Prostate gland (tissue), 2 donors: ENCODE measurements at places on chromosomes 6 and 20. TPM values are rescaled to one million over a fixed set of nuclear protein-coding genes. Genes with fewer than 3 reads are reported as not detected.

- DNase-seq = no peak
These were observed 331.3 kb downstream of the ZFAND3 start for GRCh38 chr6:38150681-38151296.

- DNase-seq = no peak
These were observed 11.7 kb upstream of the IGF2R start for GRCh38 chr6:159957071-159957673.

DNA sequence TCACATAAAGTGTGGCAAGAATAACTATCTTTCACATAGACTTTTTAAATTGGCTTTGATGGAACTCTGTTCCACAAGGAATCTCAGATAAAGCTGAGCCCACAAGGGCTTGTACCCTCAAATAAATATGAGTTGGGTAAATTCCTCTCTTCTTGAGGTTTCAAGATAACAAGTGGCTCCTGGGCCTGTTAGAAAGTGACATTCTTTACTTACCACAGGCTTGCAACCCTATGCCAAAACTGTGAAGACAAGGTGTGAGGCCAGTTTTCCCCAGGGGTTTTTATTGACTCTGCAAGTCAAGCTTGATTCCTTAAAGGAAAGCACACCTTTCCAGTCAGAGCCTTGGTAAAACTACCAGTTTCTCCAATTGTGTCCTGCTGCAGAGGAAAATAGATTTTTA lies 664.8 kb upstream of the GJE1 start:
- DNase-seq = no peak

The IRAK1BP1 gene
- 6.3 TPM for total RNA-seq

GRCh38 chr6:16756660-16757255 lies 4.5 kb downstream of the ATXN1 start:
- DNase-seq = no peak

DNA sequence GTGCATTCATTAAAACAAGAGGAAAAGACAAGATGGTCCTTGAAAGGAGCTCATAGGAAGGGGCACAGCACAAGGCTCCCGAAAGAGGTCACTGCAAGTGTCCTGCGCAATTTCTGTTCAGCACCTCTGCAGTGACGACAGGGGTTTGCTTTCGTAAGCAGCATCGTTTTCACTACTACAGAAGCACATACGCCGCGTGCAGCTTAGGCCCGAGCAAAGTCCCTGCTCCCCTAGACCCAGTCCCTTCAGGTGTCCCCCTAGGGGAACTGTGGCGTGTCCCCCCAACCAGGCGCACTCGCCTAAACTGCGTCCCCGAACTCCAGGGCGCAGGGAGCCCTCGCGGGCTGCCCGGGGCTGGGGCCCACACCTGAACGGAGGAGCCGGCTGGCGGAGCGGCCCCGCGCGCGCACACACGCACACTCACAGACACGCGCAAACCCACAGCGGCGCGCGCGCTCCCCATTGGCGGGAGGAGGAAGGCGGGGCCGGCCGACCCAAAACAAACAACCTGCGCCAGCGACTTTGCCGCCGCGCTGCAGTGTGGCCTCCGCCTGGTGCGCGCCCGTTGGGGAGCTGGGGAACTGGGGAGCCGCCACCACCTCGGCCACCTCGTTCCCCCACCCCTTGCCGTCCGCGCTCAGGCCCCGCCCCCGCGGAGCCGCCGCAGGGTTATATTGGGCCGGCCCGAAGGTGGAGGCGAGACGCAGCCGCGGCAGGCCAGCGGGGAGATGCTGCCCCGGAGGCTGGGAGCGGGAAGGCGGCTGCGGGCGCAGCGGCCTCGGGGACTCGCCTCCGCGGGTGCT lies at the start of gene FOXQ1:
Gene FOXQ1 (plus strand): TSS at position 699 of the 803 bp plus-strand sequence. CDS start 607 bp downstream, outside the sequence.
- peak; percentile 89 for DNase-seq

DNA sequence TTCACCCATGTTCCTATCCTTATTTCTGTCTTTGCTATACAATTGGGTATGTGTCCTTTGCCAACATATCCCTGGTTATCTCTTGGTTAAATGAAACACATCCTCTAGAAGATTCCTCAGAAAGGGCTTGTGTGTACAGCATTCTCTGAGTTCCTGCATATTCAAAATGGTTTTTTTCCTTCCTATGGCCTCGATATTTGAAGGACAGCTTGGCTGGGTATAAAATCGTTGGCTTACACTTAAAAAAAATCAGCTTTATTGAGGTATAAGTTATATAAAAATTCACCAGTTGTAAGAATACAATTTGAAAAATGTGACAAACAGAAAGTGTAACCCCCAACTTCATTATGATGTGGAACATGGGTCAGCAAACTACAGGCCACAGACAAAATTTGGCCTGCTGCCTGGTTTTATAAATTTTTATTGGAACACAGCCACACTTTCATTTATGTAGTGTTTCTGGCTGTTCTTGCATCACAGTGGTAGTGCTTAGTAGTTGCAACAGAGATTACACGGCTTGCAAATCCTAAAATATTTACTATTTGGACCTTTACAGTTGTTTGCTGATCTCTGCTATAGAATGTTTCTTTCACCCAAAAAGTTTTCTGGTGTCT lies 16.7 kb downstream of the PCMT1 start:
- DNase-seq = peak; percentile 22

The NOX3 gene
- total RNA-seq = not detected

DNA sequence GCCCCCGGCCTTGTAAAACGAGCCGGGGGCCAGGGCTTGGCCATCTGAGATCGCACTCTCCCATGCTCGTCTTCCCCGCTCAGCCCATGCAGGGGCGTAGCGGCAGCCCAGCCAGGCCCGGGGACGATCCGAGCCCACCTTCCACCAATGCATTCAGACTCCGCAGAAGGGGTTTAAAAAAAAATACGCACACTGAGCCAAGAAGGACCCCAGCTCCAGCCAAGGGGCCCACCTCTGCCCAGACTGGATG lies 320 bp downstream of the GSTA4 start:
- DNase-seq = no peak

- DNase-seq = no peak
These were observed 42.1 kb downstream of the SPACA1 start for GRCh38 chr6:88089708-88090107.

The HLA-DOA gene
- total RNA-seq = 7.2 TPM

DNA sequence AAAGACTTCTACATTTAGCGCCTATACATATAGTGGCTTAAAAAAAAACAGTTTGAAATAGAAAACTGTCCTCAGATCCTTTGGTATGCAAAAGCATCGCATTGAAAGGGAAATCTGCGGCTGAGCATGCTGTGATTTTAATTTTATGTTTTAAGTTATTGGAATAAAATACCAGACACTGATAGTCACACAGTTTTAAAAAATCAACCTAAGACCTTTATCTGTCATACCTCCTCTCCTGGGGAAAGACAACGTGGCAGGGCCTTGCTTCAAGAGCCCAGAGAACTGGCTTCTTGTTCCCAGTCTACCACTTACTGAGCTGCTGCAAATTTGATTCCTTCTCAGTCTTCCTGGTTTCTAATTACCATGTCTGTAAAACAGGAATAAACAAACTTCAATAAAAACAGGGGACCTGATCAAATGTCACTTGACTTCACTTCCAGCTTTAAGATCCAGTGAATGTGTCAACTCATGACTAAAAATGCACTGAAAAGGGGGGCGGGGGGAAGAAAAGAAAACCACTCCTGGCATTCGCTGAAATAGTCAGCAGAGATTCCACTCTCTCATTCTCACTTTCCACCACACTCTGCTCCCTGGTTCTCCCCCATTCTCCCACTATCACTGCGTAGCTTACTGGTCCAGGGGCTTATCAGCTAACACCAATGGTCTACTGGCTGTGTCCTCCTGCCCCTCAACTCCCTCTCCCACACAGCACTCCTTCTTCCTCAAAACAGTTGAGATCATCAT lies 494.7 kb upstream of the MARCKS start:
- no peak for DNase-seq

- no peak for DNase-seq
These were observed 226.9 kb downstream of the BCKDHB start for GRCh38 chr6:80333342-80333741.

DNA sequence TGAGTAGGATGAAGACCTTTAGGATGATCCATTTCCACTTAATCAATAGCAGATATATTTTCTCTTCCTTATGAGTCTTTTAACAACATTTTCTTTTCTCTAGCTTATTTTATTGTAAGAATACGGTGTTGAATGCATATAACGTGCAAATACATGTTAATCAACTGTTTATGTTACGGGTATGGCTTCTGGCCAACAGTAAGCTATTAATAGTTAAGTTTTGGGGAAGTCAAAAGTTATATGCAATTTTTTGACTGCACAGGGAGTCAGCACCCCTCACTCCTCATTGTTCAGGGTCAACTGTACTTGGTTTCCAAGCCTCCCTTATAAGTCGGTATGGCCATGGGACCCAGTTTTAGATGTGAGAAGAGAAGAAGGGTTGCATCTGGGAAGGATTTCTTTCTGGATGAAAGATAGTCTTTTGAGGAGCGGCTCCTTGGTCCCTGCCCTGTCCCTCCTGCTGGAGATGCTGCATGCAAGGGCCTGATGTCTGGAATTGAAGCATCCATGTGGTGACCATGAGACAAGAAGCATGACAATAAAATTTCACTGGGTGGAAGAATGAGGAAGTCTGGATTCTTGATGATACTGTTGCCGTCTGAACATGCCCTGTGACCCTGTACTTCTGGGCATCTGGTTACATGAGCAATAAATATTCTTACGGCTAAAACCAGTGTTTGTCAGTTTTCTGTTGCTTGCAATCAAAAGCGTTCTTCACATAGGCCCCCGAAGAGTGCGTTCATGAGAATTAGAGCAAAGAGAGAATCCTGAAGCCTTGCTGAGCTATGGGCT lies 194.7 kb upstream of the PMEPA1 start:
- DNase-seq = no peak

GRCh38 chr6:26312501-26313397 lies 52.2 kb upstream of the BTN3A2 start:
- DNase-seq = peak; percentile 84

DNA sequence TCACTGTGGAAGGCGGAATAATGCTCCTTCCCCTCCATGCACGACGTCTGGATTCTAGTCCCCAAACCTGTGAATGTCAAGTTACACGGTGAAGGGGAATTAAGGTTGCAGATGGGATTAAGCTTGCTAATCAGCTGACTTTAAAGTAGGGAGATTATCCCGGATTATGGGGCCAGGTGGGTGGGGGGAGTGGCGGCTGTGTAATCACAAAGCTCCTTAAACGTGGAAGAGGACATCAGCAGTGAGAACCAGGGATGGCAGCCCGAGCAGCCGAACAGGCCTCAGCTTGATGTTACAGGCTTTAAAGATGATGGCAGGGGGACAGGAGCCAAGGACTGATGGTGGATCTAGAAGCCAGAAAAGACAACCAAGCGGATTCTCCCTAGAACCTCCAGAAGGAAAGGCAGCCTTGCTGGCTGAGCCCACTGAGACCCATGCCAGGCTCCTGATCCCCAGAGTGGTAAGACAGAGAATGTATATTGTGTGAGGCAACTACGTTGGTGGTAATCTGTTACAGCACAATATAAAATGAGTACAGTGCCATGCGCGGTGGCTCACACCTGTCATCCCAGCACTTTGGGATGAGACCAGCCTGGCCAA lies 117.5 kb downstream of the SCML4 start:
- no peak for DNase-seq

The ABHD16B gene
- 1.6 TPM for total RNA-seq

The MYT1 gene
- 0.27 TPM for total RNA-seq

DNA sequence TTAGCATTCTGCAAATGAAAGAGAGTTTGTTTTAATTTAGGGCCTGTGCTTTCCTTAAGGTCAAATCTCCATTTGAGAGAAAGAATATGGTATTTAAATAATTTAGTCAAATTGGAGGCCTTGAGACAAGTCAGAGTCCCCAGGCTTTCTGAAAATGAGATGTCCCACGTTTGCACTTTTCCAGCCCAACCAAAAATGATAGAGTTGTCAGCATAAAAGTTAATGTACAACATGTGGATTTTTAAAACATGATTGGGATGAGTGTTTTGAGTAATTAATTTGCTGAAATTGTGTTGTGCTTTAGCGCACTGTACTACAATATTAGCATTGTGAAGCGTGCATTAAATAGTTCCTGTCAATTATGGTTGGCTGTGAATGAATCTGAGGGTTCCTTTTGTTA lies 10.0 kb downstream of the CD83 start:
- no peak for DNase-seq

DNA sequence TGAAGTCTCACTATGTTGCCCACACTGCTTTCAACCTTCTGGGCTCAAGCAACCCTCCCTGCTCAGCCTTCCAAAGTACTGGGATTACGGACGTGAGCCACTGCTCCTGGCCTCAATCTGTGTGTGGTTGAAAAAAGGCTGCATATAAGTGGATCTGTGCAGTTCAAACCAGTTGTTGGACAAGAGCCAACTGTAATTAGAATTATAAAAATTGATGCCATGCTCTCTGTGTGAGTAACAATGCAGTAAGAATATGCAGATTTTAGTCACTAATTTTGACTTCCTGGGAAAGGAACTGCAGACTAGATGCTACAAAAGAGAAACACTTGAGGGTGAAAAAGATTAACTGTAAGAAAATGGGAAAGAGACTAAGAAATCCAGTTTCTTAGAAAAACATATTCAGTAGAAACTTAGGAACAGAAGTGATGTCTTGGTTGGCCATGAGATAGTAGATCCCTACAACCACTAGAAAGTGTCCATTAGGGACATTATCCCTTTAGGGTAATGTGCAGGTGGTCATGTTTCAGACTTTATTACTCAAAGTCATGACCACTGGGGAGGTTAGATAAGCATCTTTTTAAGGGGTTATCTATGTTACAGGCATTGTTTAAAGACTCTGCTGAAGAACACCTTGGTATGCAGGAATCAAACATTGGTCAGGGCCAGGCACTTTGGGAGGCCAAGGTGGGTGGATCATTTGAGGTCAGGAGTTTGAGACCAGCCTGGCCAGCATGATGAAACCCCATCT lies 26.3 kb downstream of the ITCH start:
- no peak for DNase-seq

DNA sequence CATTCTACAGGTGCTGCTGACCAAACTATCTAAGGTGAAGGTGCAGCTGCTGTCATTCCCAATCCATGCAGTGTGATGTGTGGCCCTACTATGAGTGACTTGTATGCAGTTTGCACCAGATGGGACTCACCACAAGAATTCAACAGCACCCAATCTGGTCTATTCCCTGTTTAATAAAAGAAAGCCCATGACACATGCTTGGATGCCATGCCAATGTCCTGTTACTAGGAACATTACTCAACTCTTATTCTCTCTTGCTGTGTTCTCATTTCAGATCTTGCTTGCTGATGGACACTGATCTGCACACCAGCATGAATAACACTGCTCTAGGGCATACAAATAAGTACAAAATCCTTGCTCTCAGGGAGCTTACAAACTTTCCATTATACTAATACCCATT lies 221.6 kb upstream of the CDYL start:
- no peak for DNase-seq

DNA sequence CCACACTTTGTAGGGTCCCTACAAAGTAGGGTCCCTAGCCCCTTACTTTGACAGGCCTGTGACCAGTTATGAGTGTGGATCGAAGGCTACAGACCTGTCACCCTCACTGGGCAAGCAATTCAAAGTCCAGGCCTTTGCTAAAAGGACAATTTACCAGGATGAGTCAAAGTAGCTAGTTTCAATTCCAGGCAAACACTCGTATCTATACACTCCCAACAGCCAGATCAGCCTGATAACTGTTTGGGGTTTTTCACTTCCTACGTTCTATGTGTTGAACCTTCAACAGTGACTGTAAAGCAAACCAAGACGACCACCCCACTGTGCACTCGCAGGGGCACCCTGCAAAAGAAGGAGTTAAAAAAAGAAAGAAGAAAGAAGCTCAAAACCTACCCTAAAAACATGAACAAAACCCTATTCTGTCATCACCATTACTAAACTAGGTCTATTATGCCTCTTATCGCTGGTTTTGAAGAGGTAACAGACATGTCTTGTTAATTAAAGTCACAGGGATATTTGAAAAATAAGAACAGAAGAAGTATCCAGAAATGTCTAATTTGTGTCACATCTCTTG lies 3.2 kb downstream of the GFOD1 start:
- no peak for DNase-seq

- DNase-seq = no peak
These were observed 198.3 kb downstream of the JARID2 start for GRCh38 chr6:15444081-15444731.
